ENCODE measurements at places on chromosomes 12 and 14.

DNA sequence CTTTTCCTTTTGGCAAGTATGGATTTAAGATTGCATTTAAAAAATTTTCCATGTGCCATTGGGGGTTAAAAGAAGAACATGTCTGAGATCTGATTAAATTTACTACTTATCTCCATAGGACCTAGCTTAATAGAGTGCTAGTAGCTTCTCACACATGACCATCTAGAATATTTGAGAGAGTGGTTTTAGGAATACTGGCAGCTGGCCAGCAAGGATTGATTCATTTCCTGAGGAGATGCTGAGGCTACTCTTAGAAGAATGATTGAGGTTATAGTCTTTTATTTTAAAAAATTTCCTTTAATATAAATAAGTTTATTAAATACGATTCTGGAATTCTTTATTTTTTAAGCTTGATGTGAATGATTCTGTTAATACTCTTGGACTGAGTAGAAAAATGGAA is 56.2 kb downstream of the MIPOL1 start:
- no peak for DNase-seq

DNA sequence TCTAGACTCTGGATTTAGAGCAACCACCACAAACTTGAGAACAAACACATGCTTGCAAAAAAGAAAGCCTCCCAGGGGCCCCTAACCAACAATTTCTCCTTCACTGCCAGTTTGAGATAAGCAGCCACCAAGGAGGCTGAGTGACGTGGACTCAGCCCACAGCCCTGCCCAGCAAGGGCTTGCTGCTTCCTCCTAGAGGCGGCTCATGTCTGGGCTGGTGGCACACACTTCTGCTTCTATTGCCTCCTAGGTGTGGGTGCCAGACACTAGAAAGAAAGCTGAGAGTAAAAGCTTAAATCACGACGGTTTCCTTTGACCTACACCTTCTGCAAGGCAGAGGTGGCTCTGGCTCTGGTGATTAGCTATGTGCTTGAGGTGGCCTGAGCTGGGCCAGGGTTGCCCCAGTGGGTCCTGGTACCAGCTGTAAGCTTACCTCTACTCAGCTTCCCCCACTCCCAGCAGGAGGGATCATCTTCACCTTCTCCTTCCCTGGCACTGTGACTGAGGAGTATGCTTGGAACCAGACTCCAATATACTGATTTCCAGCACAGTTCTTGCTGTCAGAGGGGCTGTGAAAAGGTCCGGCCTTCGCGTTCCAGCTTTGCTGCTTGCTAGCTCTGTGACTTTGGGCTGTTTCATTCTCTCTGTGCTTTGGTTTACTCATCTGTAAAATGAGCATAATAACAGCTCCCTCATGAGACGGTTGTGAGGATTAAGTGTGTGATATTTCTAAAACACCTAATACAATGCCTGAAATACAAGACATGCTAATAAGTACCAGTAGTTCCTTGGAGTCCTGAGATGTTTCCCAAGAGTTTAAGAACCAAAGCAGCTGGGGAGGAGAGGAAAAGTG is 89.7 kb upstream of the PARP11 start:
- DNase-seq = peak; percentile 63

DNA sequence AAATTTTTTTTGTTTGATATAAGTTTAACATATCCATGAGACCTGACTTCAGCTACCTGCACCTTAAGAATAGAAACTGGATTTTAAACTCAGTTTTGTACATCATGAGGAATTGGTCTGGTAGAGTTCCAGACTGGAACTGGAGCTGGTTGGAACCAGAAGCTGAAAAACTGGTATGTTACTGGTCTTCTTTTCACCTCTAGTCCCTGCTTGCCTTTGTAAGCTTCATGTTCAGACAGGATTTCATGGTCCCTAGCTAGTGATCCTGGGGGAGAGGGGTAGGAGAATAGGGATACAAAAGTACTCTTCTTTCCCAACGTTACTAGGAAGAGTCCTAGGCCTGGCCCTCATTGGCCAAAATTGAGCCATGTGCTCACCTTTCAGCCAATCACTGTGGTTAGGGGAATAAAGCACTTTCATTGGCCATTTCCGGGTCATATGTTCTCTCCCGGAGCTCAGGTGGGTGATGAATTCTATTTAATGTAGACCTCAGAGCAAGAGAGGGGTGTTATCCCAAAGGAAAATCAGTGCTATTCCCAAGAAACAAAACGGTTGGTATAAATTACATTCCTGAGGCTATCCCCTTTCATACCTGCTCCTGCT is 36.9 kb upstream of the APPL2 start:
- no peak for DNase-seq

DNA sequence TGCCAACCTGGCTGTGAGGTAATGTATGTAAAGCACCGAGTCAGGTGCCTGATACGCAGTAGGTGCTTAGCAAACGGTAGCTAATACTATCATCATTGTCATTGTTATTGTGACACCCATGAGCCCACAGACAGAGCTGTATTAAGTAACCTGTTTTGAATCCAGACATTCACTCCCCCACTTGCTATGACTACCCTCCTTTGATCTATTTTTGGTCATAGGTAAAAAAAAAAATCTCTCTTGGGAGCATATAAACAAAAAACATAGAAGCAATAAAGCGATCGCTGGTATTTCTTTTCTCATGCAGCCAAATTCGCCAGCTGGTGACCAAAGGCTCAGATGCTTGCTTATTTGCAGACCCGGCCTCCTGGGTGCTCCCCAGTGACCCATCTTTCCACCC is 330.2 kb downstream of the DPF3 start:
- DNase-seq = no peak

- DNase-seq = no peak
Measured at GRCh38 chr14:66503532-66503931, 4.4 kb upstream of the GPHN start.

DNA sequence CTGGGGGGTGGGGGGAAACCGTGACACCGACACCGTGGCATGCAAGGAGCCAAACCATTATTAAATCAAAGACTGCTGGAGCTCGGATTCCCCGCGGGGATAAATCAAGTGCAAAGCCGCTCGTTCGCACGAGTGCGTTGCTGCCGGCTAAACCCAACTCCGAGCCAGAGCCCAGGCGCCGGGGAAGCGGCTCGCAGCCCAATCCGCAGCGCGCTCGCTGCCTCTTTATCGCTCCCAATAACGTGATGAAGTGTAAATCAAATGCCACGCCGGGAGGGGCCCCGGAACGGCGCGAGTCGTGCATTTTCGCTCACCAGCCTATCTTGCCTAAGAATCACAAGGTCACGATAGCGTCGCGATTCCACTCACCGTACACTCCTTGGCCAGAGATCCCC is 1.3 kb downstream of the MDGA2 start:
- no peak for DNase-seq

GRCh38 chr12:127538316-127538715 is 728.7 kb upstream of the TMEM132C start:
- DNase-seq = no peak

DNA sequence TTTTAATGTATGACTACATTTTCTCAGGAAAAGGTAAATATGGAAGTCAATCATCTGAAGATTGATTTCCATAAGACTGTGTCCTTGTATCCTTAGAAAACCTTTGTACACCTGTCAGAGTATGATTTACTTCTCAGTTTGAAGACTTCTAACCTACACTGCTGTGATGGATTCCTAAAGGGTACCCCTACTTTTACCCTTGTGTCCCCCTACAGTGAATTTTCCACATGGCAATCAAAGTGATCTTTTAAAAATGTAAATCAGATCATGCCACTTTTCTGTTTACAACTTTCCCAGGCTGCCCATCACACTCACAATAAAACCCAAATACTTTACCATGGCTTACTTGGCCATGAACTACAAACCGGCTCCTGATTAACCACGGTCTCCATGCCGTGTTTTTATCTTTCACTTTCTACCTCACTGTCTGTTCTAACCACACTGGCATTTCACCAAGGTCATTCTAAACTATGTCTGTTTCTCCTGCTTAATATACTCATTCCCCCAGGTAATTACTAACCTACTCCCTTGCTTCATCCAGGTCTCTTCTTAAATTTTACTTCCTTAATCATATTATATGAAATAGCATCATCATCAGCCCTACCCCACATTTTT is 8.1 kb downstream of the DNAI7 start:
- peak; percentile 31 for DNase-seq

- DNase-seq = no peak
Measured at GRCh38 chr14:100651999-100652508, 64.8 kb upstream of the BEGAIN start.

DNA sequence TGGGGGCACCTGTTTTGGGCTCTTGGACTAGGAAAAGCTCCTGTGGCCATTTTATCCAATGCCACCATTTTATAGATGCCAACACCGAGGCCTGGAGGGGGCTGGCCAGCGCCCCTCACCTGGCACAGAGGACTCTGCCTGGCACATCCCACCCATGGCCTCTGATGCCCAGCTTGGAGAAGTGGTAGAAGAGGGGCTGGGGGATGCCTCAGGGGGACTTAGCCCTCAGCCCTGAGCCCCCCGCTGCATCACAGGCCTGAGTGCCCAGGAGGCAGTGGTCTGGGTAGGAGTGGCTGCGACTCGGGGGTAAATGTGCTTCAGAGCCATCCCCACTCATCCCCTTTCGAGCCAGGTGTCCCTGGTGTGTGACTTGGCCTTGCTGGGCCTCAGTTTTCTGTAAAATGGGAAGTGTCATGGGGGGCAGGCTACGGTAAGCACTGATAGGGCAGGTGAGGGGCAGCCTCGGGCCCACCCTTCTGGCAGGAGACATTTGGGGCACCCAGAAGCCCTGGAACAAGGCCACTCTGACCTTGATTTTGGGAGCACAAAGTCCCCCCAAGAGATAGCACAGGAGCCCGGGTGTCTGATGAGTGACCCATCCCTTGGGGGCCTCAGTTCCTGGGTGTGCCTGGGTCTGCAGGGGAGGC is 22.5 kb downstream of the SH2B3 start:
- no peak for DNase-seq

GRCh38 chr14:68230202-68230949 is 410.8 kb downstream of the RAD51B start:
- no peak for DNase-seq

DNA sequence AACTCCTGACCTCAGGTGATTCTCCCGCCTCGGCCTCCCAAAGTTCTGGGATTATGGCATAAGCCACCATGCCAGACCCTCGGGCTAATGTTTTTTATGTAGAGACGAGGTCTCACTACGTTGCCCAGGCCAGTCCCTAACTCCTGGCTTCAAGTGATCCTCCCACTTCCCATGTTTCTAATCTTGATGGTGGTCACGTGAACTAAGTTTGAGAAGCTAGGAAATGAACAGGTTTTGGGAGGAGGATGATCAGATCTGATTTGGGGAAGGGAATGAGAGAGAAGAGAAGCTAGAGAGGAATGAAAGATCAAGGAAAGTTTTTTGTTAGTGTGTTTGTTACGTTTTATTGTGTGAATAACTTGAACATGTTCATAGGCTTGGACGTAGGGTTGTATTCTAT is 17.2 kb upstream of the SINHCAF start:
- DNase-seq = no peak

DNA sequence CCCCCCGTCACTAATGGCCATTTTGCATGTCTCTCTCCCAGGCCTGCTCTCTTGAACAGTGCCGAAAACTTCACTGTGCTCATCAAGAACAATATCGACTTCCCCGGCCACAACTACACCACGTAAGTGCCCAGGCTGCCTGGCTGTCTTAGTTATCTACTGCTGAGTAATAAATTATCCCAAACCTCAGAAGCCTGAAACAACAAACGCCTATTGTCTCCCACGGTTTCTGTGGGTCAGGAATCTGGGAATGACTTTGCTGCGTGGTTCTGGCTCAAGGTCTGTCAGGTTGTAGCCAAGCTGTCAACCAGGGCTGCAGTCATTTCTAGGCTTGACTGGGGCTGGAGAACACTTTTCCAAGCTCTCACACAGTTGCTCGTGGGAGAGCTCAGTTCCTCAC is 32.6 kb downstream of the P2RX7 start:
- no peak for DNase-seq

- no peak for DNase-seq
Measured at GRCh38 chr12:47286676-47287075, 206.9 kb upstream of the AMIGO2 start.

DNA sequence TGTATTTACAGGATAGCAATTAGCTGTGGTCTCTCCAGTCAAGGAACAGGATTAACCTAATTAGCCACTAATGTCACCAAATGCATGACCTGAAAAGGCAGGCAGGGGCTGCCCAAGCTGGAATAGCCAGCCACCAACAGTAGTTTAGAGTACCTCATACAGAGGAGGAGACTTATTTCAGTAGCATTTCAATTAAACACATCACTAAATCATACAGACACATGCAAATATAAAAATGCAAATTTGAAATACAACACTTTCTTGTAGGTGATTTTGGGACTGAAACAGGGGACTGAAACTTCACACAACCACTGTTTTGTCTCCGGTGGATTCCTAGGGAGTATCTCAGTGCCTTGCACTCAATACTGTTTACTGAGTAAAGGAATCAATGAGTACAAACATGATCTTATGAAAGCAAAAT is 636 bp upstream of the IFNG-AS1 start:
- DNase-seq = peak; percentile 59

- DNase-seq = peak; percentile 54
Measured at GRCh38 chr14:105862581-105863239, 336.3 kb downstream of the TMEM121 start.

DNA sequence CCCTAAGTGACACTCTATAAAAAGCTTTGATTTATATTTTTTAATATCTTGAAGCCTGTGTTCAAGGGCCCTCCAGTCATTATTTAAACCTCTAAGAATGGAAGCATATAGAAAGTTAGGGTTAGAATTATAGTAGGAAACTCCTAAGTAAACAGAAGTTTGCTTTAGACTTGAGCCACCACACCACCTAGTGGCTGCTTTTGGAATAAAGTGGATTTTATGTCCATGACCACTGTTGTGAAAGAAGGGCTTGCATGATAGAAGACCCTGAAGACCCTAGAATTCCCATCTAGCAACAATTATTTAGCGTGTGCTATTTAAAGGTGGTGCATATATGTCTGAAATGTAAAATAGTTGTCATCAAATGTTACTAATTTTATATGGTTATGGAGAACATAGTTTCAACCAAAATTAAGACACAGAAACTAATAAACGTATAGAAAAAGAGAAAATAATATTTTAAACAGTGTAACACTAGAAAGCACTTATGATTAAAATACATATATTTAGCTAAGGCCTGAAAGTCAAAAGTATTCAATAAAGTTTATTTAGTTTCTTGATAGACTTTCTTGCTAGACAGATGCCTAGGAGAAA is 21.3 kb downstream of the LRRIQ1 start:
- peak; percentile 42 for DNase-seq

DNA sequence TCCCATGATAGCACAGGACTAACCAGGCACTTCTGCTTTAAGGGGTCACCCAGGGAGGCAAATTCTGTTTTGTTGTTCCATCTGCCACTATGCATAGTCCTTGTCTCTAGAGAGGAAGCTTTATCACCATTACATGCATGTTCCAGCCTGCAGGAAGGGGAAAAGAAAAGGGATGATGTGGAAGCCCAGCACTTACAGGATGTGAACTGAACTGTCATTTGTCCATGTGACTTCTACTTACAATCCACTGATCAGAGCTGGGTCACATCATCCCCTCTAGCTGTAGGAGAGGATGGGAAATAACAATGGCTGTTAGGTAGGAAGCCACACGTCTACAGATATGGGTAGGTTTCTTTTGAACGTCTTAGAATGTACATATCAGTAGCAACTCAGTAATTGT is 203.1 kb downstream of the PTPRO start:
- DNase-seq = no peak

GRCh38 chr14:52402812-52403526 is 88.9 kb downstream of the PTGER2 start:
- no peak for DNase-seq

Data from B cell (primary cell).